ENCODE measurements at places on chromosomes 1 and 21.

GRCh38 chr1:39142401-39143060 is 62.0 kb upstream of the MACF1 start:
- peak; percentile 100 for DNase-seq

GRCh38 chr21:39319251-39319756 is 5.9 kb upstream of the BRWD1 start:
- DNase-seq, result no peak

GRCh38 chr1:220711056-220711809 is 21.1 kb downstream of the C1orf115 start:
- no peak for DNase-seq

DNA sequence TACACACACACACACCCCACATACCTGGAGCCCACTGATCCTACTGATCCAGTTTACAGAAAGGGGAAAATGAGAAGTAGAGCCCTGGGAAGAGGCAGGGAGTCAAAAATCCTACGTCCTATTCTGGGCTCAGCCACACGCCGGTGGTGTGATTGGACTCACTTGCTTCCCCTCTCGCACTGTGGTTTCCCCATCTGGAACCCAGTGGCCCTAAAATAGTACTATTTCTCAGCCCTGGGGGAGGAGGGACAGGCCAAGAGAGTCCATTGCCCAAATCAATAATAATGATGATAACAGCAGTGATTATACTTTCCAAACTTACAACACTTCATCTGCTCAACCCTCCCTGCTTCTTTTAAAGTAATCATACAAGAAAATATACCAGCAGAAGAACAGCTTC is 2.9 kb upstream of the PIGR start:
- DNase-seq, result no peak

- DNase-seq, result no peak
These were observed 983 bp downstream of the PADI2 start for GRCh38 chr1:17118268-17118667.

DNA sequence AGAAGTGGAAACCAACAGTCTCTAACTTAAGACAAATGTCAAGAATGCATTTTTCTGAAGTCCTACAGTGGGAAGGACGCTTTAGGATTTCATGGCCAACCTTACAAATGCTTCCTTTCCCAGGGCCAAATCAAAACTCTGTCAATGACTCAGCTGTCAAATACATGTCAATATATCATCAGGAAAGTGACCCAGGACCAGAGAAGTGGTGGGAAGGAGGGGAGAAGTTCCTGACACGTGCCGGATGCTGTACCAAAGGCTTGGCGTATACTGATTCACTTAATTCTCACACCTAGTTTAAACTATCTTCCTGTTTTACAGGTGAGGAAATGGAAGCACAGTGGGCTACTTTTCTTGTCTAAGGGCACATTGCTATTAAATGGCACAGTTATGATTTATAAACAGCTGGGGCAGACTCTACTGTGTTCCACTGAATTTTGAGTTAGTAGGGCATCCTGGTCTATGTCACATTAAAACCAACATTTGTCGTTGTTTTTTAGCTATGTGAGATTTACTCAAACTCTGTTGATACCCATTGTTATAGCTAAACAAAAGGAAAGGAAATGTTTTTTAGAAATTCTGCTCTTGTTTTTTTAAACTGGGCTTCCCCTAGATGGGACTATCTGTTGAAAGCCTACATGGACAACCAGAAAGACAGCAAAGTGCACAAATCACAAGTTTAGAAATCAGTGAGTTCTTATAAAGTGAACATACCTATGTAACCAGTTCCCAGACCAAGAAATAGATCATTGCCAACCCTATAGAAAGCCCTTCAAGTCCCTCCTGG is 208.2 kb upstream of the SGIP1 start:
- DNase-seq, result no peak

DNA sequence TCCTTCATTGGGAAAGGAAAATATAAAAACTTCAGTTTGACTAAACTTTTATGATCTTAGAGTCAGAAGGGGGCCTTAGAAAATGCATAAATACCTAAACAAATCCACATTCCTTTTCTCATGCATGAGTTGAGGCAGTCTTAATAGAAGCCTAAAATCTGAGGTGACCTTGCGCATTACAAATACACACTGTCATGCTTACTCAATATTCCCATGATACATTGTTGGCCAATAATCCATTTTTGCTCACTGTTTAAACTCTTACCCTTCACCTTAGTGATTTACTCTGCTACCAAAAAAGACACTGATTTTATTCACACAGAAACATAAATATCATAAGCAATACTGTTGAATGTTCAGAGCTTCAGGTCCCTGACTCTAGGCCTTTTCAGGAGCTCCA is 19.1 kb upstream of the TMCO1 start:
- DNase-seq, result no peak

- DNase-seq, result no peak
These were observed 2.5 kb downstream of the VWA1 start for GRCh38 chr1:1437904-1438376.

- DNase-seq, result no peak
These were observed 77.0 kb upstream of the NBPF4 start for GRCh38 chr1:108320849-108321248.

- no peak for DNase-seq
These were observed 143.3 kb downstream of the DYRK1A start for GRCh38 chr21:37509802-37510393.

GRCh38 chr21:20283836-20284235 is 714.4 kb upstream of the NCAM2 start:
- DNase-seq, result no peak

DNA sequence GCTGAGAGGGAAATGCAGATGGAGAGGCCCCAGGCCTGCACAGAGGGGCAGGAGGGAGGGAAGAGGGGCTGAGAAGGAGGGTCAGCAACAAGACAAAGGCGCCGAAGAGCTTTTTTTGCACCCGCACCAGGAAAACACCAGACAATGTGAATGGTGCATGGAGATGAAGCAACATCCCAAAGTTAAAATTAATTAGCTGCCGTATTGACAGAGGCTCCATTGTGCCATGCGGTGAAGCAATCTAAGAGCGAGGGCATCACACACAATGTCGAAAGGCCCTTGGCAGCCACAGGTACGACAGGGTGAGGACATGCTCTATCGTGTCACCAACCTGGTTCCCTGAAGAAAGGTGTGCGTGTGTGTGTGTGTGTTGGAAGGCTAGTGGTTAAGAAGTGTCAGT is 41.2 kb downstream of the SSBP3 start:
- no peak for DNase-seq

DNA sequence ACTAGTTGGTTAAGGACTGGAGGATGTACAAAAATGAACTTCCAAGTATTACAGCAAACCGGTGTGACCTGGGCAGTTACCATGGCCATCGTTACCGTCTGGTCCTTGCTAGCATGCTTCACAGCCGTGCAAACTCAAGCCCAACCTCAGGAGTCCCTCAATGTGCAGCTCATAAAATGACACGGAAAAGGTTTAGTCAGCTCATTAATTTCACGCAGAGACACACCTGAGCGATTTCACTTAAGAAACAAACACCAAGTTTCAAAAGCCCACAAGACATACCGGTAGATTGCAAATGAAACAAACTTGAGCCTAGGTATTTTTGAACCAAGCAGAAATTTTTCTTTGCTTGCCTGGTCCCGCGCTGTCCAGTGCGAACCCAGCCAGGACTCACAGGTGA is 105.0 kb upstream of the ADAR start:
- DNase-seq, result no peak

- DNase-seq, result peak; percentile 80
These were observed 57.1 kb downstream of the TGFB2 start for GRCh38 chr1:218401998-218402785.

GRCh38 chr1:227134686-227135314 is 183.5 kb downstream of the CDC42BPA start:
- no peak for DNase-seq

DNA sequence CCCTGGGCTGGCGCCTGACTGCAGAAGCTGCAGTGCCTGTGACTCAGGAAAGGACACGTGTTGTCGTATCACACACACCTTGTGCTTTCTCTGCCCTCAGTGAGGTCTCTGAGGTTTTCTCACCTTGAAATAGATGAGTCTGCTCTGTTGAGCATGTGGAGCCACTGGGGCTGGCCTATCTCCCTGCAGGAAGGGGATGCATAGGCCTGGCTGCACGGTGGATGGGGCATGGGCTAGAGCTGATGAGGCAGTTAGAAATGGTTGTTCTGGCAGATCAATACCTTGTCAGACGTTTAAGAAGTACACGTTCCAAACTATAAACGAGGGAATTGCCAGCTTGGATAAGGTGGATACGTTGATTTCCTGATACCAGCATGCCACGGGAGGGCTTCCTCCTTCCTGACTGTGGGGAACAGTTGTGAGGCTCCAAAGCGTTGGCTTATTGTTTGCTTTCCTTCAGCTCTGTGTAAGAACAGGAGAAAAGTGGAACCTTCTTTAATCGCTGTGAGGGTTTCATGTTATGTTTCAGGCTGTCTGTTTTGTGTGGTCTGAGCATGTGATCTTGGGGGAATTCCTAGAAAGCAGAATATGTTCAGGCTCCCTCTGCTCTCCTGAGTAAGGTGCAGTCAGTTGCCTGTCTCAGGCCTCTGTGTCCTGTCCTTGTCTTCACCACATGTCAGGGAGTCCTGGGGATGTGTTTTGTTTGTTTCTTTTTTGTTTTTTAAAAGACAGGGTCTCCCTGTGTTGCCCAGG is 44.8 kb downstream of the PCNT start:
- no peak for DNase-seq

DNA sequence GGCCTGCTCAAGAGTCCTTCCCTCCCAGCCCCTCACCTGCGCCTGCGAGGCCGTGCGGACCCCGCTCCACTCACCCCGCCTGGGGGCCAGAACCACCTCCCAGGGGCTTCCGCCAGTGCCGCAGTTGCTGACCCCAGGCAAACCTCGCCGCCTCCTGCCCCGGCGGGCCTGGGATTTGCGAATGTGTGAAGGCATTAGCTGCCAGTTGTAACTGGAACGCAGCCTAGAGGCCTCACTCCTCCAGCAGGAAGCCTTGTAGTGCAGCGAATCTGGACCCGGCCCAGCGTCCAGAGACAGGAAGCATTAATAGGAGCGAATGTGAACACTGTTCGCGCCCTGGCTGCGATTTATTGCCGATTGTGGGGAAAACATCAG is 140.9 kb upstream of the ARHGEF16 start:
- DNase-seq, result no peak

- no peak for DNase-seq
These were observed 8.3 kb downstream of the ENAH start for GRCh38 chr1:225644666-225645065.

DNA sequence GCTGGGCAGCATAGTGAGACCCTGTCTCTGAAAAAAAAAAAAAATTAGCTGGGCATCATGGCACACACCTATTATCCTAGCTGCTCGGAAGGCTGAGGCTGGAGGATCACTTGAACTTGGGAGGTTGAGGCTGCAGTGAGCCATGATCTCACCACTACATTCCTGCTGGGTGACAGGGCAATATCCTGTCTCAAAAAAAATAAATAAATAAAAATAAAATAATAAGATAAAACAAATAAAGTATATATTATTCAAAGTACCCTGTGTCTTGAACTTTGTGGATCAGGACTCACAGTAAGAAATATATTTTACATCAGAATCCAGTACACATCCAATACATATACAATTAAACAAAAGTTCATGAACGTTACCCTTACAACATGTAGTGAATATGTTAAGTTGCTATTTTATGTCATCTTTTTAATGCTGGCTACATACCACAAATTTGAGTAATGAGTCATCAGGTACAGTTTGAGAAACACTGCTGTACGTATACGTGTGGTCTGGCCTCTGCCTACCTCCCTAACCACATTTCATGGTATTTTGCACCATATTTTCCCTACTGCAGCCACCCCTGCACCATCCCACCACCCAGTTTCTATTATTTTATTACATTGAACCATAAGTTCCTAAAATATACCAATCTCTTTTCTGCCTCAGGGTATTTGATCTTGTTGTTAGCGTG is 4.4 kb downstream of the NME7 start:
- no peak for DNase-seq

- no peak for DNase-seq
These were observed 10.1 kb upstream of the PARP1 start for GRCh38 chr1:226417830-226418546.

GRCh38 chr1:156488566-156489165 is 11.9 kb downstream of the MEF2D start:
- no peak for DNase-seq

- DNase-seq, result no peak
These were observed 193.9 kb downstream of the CAMTA1 start for GRCh38 chr1:6979003-6979613.

- DNase-seq, result no peak
These were observed 75.5 kb downstream of the HIVEP3 start for GRCh38 chr1:41842993-41843755.

DNA sequence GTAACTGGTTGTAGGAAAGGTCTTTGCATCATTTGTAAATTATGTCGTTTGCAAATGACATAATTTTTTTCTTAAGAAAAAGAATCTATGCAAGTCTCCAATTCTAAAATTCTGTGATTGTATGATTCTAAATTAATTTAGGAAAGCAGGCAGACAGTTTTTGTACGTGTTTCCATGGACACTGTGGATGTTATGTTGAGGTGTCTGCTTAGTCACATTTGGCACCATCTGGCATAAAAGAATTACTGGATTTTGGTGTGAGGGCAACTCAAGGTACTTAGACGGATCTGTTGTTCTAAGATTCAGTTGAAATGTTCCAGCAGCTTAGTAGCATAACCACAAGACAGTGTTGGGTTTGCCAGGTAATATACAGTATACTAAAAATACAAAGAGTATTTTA is 42.5 kb downstream of the C1orf21 start:
- DNase-seq, result no peak

DNA sequence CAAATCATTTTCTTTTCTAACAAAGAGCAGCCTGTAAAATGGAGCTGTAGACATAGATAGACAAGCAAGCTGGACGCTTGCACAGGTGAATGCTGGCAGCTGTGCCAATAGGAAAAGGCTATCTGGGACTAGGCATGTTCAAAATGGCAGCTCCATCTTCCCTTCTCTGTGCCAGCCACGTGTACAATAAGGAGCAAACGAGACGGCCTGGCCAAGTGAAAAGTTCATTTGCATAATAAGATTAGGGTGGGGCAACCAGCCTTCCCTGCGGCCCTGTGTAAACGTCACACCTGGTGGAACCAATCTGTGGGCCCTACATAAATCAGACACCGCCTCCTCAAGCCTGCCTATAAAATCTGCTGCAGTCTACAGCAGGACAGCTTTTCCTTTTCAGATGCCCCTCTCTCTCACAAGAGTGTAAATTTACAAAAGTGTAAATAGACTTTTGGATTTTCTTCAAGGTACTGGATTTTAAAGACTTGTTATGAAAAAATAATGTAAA is 16.6 kb upstream of the EDEM3 start:
- DNase-seq, result no peak

GRCh38 chr1:42319871-42320484 is 15.1 kb downstream of the FOXJ3 start:
- DNase-seq, result no peak

DNA sequence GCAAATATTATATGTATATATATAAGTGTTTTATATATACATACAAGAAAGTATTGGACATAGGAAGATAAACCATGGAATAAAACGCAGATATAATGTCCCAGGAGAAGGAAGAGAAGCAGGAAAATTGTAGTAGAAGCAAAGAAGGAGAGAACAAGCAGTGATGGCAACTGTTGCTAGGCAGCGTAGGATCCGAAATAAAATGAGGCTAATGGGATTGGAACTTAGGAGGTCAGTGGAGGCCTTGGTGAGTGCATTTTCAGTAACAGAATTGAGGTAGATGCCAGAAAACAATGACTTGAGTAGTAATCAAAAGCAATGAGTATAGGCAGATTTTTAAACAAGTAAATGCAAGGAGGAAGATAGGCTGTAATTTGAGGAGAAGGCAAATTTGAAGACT is 265.8 kb downstream of the LRRC7 start:
- DNase-seq, result no peak

Data from NCI-H510A (cell line).